ENCODE measurements at places on chromosomes 4 and X.

GRCh38 chr4:137083571-137084135 is 448.6 kb downstream of the PCDH18 start:
- no peak for DNase-seq
- H3K27ac ChIP-seq, result no peak overlapping the region
- no peaks in the 10 kb centered on the region for H3K4me1 ChIP-seq
- no peaks in the 10 kb centered on the region for H3K36me3 ChIP-seq
- no peaks in the 10 kb centered on the region for H3K27me3 ChIP-seq

GRCh38 chr4:163568843-163569242 is 74.4 kb downstream of the TMA16 start:
- H3K27ac ChIP-seq, result no peak overlapping the region
- H3K4me1 ChIP-seq, result peaks cover 3% of the 10 kb centered on the region
- no peaks in the 10 kb centered on the region for H3K27me3 ChIP-seq
- no peak for DNase-seq
- H3K36me3 ChIP-seq, result no peaks in the 10 kb centered on the region

- no peak overlapping the region for H3K27ac ChIP-seq
- no peaks in the 10 kb centered on the region for H3K36me3 ChIP-seq
- H3K4me1 ChIP-seq, result no peaks in the 10 kb centered on the region
- no peaks in the 10 kb centered on the region for H3K27me3 ChIP-seq
Observed at GRCh38 chr4:34636623-34637022, 1607.7 kb downstream of the ARAP2 start.

GRCh38 chr4:119039779-119040178 is 95.9 kb upstream of the MYOZ2 start:
- H3K27me3 ChIP-seq, result no peaks in the 10 kb centered on the region
- H3K27ac ChIP-seq, result no peak overlapping the region
- no peak overlapping the region for H3K4me3 ChIP-seq

- H3K27me3 ChIP-seq, result no peaks in the 10 kb centered on the region
- H3K4me3 ChIP-seq, result no peak overlapping the region
- no peaks in the 10 kb centered on the region for H3K36me3 ChIP-seq
- H3K4me1 ChIP-seq, result no peaks in the 10 kb centered on the region
Observed at GRCh38 chr4:139684351-139684750, 18.7 kb downstream of the MGST2 start.
